ENCODE measurements at places on chromosomes 7 and 10.

DNA sequence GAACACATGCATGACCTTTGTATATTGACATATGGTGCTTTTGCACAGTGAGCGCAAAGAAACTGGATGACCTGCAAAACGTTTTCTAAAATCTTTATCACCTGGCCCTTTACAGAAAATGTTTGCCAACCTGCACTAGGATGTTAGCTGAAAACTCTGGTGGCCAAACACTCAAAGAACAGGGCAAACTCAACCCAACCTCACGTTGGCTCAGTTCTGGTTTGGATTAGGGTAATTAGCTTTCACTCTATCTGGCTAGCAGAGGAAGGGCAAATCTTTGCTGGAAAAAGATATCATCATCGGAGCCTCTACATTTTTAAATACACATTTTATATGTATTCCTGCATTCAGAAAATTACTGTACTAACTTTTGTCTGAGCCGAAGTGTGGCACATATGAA, 688.9 kb downstream of the PHTF2 start:
- no peak for DNase-seq

DNA sequence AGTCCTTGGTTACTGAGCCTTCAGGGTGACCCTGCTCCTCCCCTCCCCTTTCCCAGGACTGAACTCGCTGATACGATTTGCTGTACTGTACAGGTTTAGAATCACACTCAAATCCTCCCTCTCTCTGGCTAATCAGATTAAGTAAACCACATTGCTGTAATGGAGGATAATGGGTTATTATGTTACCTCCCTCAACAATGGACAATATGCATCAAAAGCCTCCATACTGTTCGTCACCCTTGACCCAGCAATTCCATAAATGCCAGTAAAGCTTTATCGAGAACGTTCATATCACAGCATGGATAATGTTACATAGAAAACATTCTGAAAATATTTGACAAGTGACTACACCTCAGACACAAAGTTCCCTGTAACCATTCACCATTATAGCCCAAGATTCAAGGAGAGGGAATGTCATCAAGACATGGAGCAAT, 61.7 kb downstream of the FAM107B start:
- no peak for DNase-seq

DNA sequence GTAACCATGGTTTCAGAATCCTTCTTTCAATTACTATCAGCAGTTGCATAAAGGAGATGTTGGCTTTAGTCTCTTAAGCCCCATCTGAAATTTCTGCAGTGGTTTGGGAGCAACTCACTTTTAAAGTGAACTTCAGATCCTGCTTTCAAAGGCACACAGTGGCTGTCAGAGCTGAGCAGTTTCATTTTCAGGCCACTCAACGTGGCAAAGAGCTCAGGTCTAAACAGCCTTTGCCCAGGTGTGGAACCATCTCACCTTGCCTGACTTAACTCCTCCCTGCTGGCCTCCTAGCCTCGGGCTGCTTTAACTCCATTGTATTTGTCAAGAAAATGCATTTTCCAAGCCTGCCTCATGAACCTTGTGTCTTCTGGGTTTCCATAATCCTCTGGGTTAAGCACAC, 197.5 kb upstream of the KMT2E start:
- no peak for DNase-seq

DNA sequence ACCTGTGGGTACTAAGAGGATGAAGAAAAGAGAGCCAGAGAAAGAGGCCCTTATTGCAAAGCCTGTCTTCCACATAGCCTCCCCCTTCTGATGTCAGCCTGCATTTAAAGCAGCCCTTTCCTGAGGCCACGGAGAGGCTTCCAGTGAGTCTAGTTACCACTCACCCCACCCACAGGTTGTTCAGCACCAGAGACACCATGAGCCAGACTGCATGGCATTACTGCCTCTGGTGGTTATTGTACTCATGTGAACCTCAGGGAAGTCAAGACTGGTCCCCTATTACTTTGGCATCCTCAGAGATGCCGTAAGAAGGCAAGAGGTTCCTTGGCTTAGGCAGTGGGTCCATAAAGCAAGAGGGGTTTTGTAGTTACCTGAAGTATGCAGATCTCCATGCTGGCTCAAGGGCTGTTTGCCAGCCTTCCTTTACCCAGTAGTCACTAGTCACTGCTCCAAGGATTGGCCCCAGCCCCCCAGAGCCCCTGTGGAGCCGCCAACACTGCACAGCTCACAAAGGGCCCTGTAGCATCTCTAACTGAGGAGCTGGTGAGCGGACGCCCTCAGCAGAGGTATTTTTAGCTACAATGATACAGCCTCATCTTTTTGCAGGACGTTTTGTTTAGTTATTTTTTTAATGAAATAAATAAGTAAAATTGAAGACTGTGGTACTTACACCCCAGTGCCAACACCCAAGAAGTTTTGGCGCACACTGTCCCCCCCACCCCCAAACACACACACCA, 20.7 kb downstream of the LRRC4 start:
- no peak for DNase-seq

- no peak for DNase-seq
Measured at GRCh38 chr7:106613848-106614560, 47.0 kb downstream of the CCDC71L start.

DNA sequence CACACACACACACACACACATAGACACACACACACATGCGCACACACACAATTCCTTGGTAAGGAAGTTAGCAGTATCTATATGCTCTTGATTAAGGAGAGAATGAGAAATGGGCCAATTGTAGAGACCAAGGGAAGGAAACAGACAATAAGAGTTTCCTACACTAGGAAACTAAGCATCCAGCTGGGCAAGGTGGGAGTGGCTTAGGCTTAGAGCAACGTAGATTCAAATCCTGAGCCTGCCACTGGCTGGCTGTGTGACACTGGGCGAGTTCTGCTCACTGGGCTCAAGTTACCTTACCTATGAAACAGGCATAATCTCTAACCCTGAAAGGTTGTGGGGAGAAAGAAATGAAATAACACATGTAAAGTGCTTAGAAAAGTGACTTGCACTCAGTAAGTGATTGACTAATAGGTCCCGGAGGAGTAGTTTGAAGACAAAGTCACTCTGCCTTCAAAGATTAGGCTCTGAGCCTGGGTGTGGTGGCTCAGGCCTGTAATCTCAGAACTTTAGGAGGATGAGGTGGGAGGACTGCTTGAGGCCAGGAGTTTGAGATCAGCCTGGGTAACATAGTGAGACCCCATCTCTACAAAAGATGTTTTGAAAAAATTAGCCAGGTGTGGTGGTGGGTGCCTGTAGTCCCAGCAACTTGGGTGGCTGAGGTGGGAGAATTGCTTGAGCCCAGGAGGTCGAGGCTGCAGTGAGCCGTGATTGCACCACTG, 701.4 kb downstream of the PARD3 start:
- DNase-seq, result no peak

DNA sequence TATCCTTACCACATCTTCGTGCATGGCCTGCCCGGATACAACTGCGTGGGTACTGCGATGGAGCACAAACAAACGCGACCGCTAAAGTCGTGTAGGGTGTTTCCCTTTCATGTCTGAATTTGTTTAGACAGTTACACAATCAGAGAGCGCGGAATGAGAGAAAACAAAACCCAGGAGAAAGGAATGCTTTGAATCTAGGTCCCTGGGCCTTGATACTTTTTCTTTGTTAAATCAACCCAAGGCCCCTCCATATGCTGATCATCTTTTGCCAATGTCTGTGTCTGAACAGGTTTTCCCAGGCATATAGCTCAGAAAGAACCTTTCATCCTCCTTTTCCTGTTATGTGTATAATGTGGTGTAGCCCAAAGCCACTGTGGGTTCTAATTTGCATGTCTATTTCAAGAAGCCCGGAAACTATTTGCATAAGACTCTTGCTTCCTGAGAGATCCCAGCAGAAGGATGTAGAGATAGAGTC, 145.8 kb downstream of the FRMD4A start:
- DNase-seq, result peak; percentile 48

- no peak for DNase-seq
Measured at GRCh38 chr10:77533887-77534278, 103.7 kb downstream of the KCNMA1 start.

DNA sequence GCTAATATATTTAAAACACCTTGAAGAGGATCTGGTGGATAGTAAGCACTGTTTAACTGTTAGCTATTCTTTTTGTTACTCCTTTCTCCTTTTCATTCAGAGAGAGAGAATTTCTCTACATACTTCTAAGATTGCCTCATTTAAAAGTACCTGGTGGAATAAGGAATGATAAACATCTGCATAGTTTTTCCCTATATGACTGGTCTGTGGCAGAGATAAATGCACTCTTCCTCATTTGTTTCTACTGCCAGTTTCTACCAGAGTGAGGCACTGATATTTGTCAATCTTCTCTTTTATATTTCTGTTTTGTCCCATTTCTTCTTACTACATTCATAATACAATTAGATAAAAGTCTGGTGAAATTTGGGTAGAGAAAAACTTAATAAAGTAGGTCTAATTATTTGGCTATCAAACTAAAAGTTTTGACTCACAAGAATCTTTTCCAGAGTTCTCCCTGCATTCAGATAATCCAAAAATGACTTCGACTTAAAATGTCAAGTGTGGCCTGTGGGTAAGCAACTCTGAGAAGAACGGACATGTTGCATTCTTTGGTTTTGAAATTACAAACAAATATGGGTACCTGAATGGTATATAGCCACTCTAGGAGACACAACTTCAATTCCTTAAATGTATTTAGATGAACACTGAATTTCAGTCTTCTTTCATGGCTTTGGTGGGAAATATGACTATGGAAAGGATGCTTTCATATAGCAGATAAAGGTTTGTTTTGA, 38.8 kb downstream of the RNLS start:
- DNase-seq, result no peak
